ENCODE measurements at places on chromosomes 11 and 22.

DNA sequence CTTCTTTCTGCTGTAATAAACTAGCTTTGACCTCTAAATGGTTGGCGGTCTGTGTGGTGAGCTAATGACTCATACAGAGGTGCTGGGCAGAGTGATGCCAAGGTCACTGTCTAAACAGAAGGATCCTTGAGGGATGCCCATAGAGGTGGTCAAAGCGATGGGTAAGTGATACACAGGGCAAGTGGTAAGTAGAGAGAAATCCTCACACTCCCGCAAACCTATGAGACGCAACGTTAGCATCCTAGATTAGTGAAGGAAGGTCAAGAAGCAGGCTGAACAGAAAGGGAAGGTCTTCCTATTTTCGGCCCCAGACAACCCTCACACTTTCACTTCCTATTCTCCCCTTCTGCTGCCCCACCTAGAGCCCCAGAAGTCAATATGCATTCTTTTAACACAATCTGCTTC is 65.6 kb upstream of the SESN3 start:
- peak; percentile 42 for DNase-seq

DNA sequence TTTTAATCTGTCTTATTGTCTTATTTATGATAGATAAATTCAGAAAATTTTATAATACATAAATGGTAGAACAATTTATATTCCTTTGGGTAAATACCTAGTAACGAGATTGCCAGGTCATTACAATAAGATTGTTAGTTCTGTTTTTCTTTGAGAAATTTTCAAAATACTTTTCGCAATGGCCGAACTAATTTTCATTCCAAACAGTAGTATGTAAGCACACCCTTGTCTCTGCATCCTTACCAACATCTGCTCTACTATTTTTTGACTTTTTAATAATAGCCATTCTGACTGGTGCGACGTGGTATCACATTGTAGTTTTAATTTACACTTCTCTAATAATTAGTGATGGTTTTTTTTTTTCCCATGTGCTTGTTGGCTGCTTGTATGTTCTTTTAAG is 351.4 kb upstream of the LUZP2 start:
- no peak for DNase-seq

- no peak for DNase-seq
Measured at GRCh38 chr11:104624021-104624420, 274.2 kb downstream of the CASP12 start.

DNA sequence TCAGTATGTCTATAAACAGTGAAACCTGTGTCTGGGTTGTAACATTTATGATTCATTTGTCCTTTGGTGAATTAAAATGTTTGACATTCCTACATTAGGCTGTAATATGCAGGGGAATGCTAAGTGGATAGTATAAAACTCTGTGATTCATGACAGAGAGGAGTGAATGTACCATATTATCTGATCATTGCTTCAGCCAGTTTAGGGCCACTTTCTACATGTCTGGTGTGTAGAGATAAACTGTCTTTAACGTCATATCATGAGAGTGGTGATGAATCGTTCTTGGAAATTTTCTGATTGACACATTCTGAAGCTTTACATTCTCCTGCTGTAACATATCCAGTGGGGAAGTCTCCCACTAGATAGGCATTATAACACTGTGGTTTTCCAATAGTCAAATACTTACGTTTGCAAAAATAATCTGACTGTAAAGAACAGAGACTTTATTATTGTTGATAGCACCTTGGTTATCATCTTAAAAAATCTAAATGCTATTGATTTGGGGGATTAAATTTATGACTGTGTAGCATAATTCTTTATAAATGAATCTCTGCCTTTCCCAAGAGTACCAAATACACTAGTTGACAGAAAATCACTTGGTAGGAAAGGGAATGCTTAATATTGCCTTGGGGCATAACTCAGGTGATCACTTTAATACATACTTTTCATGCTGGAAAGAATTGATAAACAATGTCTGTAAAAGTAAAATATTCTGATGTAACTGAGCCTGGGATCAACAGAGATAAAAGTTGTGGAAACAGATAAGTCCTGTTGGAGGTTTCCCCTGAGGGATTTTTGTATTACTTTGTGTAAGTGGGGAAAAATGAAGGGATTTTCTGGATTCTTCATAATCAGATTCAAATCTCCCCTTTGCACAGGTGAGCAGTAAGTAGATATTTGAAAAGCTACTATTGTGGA is 427.9 kb downstream of the JRKL start:
- DNase-seq, result no peak

GRCh38 chr11:105969756-105970155 is 52.3 kb downstream of the MSANTD4 start:
- no peak for DNase-seq

GRCh38 chr22:49634006-49634772 is 193.5 kb downstream of the BRD1 start:
- DNase-seq, result no peak

GRCh38 chr11:61698173-61698948 is 18.2 kb downstream of the DAGLA start:
- DNase-seq, result no peak

- DNase-seq, result no peak
Measured at GRCh38 chr11:12507391-12507790, 130.0 kb downstream of the PARVA start.

DNA sequence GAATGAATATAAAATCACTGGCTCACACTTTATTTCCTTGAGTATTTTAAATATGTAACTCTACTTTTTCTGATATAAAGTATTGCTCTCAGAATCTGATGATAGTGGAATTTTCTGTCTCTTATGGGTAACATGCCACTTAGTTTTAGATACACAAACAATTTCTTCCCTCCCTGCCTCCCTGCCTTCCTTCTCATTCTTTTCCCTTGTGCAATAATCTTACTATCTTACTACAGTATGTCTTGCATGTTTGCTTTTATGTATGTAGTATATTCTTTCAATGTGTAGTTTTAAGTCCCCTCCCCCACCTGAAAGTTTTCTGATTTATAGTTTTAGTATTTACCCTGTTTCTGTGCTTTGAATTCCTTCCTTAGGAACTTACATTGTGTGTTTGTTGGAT is 48.4 kb downstream of the INSC start:
- DNase-seq, result no peak

GRCh38 chr11:9823439-9823838 is 159.6 kb downstream of the SWAP70 start:
- no peak for DNase-seq

GRCh38 chr11:123238297-123238696 is 43.2 kb upstream of the CLMP start:
- DNase-seq, result no peak

DNA sequence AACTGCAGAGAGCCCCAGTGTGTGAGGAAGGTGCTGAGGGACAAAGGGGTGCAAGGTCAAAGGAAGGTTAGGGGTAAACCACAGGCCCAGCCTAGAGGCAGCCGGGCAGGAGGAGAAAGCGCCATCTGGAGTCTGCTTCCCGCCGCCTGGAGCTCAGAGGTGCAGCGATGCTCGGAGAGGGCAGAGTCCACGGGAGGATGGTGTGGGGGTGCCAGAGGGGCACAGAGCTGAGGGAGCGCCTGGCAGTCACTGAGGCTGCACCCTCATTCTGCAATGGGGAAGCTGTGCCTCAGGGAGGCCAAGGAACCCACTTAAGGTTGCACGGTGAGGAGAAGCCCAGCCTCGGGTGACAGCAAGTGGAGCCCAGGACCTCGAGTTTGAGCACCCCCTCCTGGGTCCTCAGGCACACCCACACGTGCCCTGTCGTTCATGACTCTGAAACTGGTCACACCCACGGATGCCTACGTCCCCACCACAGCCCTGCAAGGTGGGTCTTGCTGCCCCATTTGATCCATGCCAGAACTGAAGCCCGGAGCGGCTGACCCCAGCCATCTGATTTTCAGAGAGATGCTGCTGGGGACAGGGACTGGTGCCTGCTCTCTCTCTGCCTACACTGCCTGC is 1.6 kb downstream of the IL2RB start:
- DNase-seq, result no peak

- DNase-seq, result no peak
Measured at GRCh38 chr11:77014669-77015068, 19.5 kb upstream of the B3GNT6 start.

DNA sequence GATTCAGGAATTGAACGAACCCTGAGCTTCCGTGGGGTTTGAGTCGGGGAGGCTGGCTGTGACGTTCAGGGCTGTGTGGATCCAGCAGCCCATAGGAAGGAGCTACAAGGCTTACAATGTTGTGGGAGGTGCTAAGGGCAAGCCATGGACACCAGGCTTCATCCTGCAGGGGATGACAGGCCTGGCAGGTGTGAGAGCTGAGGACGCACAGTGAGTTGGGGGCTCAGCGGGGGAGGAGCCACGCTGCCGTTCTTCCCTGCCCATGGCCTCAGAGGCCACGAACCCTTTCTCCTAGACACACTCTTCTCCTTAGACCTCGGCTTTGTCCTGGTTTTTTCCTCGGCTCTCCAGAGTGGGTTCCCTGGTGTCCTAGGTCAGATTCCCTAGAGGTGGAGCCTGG is 113.3 kb upstream of the SLC22A12 start:
- no peak for DNase-seq

- no peak for DNase-seq
Measured at GRCh38 chr22:33823552-33823951, 96.7 kb downstream of the LARGE1 start.

DNA sequence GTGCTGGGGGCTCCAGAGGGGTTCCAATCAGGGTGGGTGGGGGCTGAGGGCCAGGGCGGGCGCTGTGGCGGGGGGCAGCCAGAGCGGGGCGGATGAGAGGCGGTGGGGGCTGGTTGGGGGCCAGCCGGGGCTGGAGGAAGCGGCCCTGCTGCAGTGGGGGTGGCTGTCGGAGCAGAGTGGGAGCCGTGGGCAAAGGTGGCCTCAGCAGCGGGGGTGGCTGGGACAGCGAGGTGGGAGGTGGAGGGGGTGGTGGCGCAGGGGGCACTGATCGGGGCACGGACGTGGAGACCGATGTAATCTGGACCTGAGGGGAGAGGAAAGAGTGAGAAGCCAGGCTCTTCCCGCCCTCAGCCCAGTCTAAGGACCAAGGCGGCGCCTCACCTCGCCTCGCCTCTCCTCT is 5.1 kb downstream of the RCOR2 start:
- no peak for DNase-seq

- DNase-seq, result no peak
Measured at GRCh38 chr11:115761348-115761747, 257.1 kb upstream of the CADM1 start.

GRCh38 chr11:69896250-69896649 is 77.0 kb upstream of the FGF3 start:
- DNase-seq, result no peak

DNA sequence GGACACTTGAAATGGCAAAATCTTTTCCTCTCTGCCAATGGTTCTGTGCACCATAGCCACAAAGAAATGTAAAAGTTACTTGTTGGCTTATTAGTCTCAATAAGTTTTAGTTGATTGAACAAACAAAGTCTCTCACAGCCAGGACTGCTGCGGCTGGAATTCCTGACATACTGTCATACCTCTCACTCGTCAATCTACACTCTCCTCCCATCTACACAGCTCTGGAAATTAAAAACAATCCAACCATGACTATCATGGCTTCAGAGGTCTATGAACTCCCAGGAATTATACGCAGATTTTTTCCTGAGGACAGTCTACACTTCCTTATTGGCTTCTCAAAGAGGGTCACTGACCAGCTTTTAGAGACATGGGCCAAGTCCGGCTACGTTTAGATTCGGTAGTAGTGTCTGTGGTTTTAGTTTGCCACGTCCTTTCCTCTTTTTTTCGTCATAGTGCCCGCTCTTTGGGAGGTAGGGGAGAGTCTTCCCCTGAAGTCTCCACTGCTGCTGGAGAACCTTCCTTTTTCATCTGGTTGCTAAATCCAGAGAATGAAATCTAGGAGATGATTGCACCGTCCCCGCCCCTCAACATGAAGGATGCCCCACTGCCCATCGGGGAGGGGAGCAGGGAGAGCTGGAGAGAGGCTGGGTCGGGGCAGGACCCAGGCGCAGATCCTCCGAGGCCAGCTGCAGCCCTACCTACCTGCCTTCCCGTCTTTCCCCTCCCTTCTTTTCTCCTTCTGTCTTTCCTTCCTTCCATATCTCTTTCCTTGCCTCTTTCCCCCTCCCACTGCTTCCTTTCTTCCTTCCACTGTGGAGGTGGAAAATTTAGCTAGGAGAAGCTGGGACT is 1.0 kb upstream of the PLEKHB1 start:
- no peak for DNase-seq

DNA sequence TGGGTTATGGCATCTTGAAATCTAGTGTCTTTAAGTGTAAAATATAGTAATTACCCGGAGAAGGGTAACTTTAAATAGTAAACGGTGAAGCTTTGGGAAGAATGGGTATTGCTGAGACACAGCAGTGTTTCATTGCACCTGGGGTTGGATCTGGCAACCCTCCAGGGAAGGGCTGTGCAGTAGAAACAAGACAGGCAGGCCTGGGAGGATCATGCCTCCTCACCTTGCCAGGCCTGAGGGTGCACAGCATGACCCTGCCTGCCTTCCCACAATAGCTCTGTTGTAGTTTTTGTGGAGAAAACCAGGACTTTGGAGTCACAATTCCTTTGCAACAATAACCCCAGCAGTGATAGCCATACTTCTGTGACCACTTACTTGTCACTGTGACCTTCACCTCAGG is 64.6 kb upstream of the ADSL start:
- no peak for DNase-seq

- DNase-seq, result no peak
Measured at GRCh38 chr11:102614485-102614884, 10.6 kb downstream of the MMP20 start.

GRCh38 chr22:43293655-43294392 is 49.3 kb downstream of the SCUBE1 start:
- no peak for DNase-seq

GRCh38 chr11:124916370-124916710 is 2.7 kb upstream of the HEPN1 start:
- DNase-seq, result no peak
